ENCODE measurements at places on chromosomes 16 and 17.
A peak's percentile ranks its signal among the peaks of the same experiment; 100 is the strongest.

GRCh38 chr17:62974788-62975187 is 8.8 kb downstream of the TANC2 start:
- no peak for DNase-seq

GRCh38 chr16:83995754-83996153 is 27.7 kb downstream of the NECAB2 start:
- peak; percentile 92 for DNase-seq

DNA sequence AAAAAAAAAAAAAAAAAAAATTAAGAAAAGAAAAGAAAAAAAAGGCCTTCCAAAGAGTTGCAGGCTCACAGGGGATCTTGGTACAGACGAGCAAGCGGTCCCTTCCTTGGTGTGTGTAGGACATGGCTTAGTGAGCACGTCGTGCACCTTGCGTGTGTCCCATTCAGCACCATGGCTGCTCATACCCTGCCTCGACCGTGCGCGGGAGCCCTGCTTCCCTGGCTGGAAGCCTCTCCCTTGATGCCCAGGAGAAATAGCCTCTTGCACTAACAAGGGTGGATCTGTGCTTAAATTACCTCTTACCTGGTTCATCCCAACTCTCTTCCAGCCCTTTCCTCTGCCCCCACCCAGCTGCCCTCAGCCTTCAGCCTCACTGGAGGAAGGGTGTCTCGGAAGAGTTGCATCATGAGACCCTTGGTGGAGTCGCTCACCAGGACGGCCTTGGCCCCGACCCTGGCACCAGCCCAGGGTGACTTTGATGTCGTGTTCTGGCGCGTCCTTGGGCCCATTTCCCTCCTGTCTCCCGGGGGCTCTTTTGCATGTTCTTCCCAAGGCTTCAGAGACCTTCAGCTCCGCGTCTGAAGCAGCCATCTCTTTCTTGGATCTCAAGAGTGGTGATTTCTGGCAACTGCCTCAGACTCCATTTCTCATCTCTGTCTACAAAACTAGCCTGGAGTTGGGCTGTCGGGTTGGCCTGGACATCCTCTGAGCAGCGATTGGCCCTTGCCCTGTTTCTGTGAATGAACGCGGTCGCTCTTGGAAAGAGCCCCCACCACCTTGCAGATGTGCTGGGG is 127.2 kb downstream of the CMIP start:
- DNase-seq = no peak

- DNase-seq = no peak
These were observed 22.0 kb downstream of the PSME3IP1 start for GRCh38 chr16:57163842-57164241.

DNA sequence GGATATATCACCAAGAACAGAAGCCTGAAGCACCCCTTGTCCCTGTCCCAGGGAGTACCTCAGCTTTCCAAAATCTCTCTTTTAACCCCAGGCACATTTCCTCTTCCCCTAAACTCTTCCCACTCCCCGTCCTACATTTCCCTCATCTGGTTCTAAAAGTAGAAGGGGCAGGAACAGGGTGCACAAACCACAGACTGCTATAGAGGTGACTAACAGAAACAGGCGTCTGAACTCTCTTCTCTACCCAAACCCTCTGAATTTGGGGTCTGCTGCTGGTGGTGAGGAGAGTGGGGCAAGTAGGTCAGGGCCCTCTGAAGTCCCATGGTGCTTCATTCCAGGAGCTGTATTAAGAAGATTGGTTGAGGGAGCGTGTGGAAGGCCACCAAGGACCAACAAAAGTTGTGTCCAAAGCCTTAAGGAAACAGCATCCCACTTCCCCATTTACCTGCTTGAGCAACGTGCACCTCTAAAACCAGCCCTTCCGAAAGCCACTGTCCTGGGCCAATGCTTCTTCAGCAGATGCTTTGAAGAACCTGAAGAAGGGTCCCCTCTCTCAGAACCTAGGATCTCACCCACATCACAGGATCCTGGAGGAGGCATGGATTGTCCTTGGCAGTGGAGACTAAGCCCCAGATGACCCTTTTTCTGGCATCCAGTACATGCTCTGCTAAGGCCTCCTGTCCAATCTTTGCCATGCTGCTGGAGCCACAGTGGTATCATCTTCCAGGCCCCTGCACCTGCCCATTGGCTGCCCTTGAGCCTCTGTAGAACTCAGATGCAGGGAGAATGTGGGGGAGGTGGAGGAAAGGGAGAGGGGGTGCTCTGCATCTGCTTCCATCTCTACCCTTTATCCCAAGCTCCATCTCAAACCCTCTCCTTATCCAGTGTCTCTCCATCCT is 5.7 kb upstream of the NR1D1 start:
- no peak for DNase-seq

DNA sequence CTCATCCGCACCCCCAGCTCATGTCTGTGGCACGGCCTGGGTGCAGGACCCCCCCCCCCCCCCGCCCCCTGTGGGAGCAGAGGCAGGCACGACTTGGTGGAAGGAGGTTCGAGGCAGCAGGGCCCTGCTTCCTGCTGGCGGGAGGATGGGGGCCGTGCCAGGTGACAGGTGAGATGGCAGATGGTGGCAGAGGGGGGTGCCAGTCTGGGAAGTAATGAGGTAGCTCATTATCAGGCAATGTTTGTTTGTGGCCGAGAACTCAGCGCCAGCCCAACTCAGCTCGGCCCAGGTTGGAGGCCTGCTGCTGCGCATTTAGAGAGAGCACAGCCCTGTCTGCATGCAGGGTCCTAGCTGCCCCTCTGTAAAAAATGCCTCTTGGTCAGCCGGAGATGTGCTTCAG is 40.1 kb upstream of the JPH3 start:
- DNase-seq = no peak

DNA sequence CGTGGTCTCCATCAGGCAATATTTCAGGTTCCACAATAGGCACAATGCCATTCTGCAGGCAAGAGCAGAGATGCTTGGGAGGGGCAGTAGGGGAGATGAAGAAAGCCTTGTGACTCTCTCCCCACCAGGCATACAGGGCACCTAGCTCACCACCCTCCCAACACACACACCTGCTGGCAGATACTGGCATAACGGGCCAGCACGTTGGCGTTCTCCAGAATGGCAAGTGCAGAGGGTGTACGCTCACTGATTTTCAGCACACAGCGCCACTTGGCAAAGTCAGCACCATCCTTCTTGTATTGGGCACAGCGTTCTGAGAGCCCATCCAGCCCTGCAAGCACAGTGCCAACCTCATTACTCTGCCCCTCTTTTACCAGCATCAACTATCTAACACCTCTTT is 2.2 kb downstream of the ALDOC start:
- no peak for DNase-seq

- no peak for DNase-seq
These were observed 1.2 kb upstream of the TAOK2 start for GRCh38 chr16:29972500-29972899.

GRCh38 chr16:66358231-66358630 is 8.3 kb upstream of the CDH5 start:
- no peak for DNase-seq

- no peak for DNase-seq
These were observed 193.2 kb downstream of the RAB11FIP4 start for GRCh38 chr17:31584438-31585279.

GRCh38 chr17:76623271-76624146 is 20.0 kb downstream of the ST6GALNAC1 start:
- peak; percentile 77 for DNase-seq

DNA sequence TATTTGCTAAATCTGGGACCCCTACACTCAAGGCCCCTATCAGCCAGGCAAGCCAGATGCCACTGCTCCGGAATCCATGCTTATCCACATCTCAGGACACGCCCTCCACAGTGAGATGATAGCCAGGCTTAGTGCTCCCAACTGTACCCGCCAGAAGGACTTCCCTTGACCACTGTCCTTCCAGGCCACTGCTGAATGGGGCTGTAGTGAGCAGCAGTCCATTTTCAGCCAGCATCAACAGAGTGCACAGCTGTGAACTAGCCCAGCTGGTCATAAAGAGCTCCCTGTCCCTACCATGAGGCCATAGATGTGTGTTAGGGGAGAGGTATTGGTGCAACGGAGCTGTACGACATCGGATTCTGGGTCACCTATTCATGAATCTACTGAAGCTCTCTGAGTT is 13.0 kb upstream of the MED9 start:
- no peak for DNase-seq

All from choroid plexus epithelial cell (primary cell).